Hematopoietic multipotent progenitor cell treated with erythropoietin and hydrocortisone succinate and interleukin-3 and kit ligand, for 15 days (in vitro differentiated cells): ENCODE measurements at places on chromosomes 2 and 18.

GRCh38 chr2:58862244-58862643, 621.1 kb upstream of the FANCL start:
- DNase-seq = no peak

GRCh38 chr2:226799976-226800940, 638 bp upstream of the IRS1 start:
- DNase-seq = peak; percentile 10

GRCh38 chr18:34809451-34810072, 99.5 kb downstream of the DTNA start:
- DNase-seq = no peak

GRCh38 chr2:216792222-216793021, 67.4 kb downstream of the TNP1 start:
- no peak for DNase-seq

DNA sequence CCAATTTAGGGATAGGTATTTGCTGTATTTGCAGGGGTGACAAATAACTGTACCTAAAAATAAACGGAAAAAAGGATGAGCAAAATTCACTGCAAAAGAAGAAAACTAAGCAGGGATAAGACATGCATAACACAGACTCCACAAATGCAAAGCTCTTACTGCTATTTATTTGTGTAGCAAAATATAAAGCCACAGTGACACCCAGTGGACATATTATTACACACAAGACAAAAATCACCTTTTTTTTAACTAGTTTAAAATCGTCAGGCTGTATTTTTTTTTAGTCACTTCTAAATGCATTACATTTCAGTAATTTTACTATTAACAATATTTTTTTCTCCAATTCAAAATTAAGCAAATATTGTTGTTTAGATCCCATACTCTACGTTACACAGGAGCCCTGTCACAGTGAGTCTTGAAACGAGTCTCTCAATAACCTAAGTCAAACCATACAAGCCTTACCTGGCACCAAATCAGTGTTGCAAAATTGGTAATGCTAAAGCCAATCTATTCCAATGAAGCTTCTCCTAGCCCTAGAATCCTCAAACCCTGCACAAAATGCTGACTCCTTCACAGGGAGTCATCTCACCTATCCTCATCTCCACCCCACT, 23.7 kb downstream of the METTL4 start:
- peak; percentile 43 for DNase-seq

DNA sequence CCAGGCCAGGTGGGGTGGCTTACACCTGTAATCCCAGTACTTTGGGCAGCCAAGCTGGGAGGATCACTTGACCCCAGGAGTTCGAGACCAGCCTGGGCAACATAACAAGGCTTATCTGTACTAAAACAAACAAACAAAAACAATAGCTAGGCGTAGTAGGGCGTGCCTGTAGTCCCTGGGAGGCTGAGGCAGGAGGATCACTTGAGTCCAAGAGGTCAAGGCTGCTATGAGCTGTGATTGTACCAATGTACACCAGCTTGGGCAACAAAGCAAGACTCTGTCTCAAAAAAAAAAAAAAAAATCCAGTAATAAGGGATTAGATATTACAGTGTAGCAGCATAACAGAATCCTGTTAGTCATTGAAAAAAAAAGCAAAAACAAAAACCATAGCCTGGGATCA, 223.2 kb upstream of the FOSL2 start:
- DNase-seq = no peak

GRCh38 chr2:187541086-187542085, 12.8 kb downstream of the TFPI start:
- DNase-seq = no peak

- no peak for DNase-seq
These were observed 1704.8 kb upstream of the PIK3C3 start for GRCh38 chr18:40250236-40250635.
